ENCODE measurements at places on chromosomes 1 and 21.

- peak; percentile 52 for DNase-seq
These were observed 561.1 kb downstream of the NPHP4 start for GRCh38 chr1:5430911-5431697.

DNA sequence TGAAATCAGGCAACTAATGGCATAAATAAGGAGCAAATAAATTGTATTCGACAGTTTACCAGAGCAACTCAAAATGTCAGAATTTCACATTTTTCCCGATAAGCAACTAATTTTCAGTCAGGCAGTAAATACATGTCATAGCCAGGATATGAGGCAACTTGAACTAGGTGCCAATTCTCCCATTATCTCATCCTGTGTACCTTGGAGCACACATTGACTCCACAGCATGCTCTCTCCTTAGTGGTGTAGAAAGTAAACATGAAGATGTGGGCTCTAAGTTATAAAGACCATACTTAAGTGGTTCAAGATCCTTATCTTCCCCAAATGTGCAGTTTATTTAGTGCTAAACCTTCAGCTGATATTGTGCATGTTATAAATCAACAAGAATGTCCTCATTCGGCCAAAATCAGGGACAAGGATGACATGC is 197.8 kb downstream of the VAV3 start:
- DNase-seq = no peak

- DNase-seq = no peak
These were observed 32.0 kb upstream of the ATP5PO start for GRCh38 chr21:33947451-33948095.

- DNase-seq = no peak
These were observed 633.8 kb downstream of the NCAM2 start for GRCh38 chr21:21631961-21632360.

- DNase-seq = no peak
These were observed 9.2 kb upstream of the HHIPL2 start for GRCh38 chr1:222557148-222557547.

DNA sequence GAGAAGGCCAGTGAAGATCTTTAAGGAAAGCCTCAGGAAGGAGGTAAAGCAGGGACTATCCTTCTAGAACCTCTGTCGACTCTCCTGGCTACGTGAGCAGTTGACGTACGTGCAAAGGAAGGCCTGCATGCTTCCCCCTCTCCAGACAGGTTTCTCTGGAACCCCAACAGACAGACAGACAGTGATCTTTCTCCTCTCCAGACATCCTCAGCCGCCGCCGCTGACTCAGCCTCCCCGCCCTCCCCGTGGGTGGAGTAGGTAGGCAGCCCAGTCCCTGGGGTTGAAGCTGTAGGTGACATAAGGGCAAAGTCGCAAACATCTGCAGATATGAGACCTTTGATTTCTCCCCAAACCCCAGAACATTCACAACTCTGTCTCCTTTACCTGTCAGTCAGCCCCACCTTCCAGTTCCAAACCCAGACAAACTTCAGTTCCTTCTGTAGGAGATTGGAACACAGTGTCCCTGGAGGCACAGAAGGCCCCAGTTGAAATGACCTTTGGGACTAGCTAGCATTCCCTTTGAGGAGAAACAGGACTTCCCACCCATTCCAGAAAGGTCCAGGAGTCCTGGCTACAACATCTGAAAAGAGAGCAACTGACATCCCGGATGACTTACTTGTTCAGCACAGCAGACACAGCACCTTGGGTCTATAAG is 146.0 kb upstream of the JUN start:
- DNase-seq = no peak

DNA sequence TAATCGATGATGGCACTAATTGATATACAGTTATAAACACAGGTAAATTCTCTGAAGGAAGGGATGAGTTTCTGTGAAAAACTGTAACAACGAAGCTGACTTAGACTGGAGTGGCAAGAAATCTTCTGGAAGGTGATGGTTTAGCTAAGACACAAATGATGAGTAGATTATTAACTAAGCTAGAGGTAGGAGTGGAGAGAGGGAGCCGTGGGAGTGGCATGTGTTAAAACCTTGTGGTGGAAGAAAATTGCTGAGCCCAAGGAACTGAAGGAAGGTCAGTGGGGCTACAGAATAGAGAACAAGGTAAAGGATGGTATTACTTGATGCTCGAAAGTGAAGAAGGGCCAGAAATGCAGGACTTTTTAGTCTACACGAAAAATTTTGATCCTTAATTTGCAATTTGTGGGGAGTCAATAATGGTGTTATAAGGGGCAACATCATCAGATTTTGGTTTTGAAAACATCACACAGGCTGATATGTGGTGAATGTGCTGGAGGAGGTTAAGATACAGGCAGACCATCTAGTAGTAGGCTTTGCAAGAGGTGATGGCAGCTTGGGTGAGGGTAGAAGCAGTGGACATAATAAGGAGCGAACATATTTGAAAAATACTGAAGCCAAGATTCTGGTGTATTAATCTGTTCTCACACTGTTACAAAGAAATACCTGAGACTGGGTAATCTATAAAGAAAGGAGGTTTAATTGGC is 93.8 kb downstream of the S1PR1 start:
- no peak for DNase-seq

DNA sequence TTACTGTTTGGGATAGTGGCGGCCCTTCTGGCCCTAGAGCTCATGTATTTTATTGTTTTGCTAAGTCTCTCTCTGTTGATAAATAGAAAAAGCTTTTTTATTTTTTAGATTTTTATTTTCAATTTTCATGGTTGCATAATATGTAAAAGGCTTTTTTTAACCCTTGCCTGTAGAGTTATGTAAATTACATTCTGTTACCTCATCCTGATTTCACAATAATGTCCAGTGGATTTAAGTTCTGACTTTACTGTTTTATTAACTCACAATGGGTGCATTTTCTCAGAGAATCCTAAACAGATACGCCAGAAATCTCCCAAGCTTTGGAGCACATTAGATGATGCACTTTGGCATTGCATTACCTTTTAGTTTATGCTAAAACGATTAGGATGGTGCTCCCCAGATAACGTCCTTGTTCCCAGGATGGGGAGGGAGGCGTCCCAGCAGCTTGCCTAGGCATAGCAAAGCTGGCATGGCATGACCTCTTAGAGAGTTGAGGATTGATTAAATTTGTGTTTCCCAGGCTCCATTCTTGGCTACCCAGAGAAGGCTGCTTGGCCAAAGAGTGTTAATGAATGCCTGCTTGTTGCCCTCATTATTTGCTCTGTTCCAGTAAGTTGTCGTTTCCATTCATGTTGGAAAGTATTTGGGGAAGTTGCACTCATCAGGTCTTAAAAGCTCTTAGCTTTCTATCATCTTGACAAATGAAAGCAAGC is 17.1 kb downstream of the UTP25 start:
- no peak for DNase-seq

- DNase-seq = no peak
These were observed 24.2 kb upstream of the FAM20B start for GRCh38 chr1:179001451-179001850.

DNA sequence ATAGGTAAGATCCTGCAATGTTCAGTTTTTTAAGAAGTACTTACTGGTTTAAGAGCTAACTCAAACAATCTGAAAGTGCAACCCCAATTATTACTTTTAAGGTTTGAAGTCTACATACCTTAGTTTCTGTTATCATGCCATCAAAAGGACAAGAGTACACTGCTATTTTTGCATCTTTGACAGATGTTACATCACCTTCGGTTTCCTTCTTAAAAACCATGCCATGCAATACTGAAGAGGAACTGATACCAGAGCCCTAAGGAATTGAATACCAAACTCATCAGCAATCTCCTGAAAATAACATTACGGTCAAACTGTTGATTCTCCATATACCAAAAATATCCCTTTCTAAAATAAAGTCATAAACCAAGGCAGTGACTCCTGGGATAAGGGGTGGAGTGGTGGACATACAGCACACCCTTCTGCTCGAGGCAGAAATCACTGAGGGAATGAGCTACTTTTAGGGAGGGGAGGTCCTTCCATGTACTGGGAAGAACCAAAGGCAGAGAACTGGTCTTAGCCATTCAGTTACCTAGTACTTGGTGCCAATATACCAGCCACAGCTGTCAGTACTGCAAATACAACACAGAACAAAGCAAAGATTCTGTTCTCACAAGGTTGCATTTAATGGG is 8.5 kb downstream of the CCT8 start:
- no peak for DNase-seq

DNA sequence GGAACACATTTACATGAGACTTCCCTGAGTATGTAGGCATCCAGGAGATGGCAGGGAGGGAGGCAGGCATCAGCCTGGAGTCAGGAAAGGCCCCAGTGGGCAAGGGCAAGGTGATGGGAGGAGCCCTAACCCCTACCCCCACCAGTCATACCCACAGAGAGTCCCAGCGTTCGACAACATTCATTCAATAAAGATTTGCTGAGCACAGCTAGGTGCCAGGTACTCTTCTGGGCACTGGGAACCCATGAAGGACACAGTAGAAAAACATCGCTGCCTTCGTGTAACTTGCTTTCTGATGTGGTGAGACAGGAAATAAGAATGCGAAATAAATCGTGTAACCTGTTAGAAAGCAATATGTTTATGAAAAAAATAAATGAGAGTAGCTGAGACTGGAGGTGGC is 77.3 kb upstream of the GADD45A start:
- no peak for DNase-seq

DNA sequence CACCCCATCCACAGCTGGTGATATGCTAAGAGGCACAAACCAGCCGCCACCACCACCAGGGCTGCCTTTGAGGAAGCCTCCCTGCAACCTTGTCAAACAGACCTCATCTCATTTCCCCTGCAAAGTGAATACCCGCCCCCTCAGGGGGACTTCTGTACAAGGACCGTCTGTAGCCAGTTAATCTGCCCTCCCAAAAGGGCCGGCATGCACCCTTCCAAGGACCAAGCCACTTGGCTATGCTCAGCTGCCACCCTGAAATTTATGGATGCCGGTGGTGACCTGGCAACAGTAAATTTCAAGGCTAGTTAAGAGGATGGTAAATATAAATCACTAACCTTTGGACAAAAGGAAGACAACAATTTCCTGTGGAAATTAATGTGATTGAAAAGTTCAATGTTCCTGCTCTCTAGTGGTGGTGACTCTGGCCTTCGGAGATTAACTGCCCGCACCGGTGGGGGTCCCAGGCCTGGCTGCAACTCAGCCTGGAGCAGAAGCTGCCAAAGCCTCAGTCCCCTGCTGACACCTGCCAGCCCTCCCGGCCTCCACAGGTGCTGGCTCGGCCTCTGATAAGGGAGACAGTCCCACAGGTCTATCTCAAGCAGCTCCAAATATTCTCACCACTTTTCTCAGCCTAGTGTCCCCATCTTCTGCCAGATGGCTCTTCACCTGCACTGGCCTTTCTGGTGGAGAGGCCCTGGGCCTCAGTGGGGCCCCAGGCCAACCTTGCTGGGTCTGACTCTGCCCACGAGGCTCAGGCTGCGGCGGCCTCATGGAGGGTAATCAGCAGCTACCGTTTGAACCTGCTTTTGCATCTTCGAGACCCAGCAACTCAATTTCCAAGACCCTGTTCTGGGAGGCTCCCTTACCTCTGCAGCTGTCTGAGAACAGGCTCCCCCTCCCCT is 12.2 kb downstream of the TMEM53 start:
- DNase-seq = no peak

- DNase-seq = peak; percentile 81
These were observed 1.1 kb downstream of the ADGRB2 start for GRCh38 chr1:31762726-31763670.

GRCh38 chr1:166978821-166979220 is 3.5 kb upstream of the ILDR2 start:
- no peak for DNase-seq
